ENCODE measurements at places on chromosomes 7 and 10.

GRCh38 chr10:101536800-101537199, 51.3 kb downstream of the POLL start:
- no peak for DNase-seq

DNA sequence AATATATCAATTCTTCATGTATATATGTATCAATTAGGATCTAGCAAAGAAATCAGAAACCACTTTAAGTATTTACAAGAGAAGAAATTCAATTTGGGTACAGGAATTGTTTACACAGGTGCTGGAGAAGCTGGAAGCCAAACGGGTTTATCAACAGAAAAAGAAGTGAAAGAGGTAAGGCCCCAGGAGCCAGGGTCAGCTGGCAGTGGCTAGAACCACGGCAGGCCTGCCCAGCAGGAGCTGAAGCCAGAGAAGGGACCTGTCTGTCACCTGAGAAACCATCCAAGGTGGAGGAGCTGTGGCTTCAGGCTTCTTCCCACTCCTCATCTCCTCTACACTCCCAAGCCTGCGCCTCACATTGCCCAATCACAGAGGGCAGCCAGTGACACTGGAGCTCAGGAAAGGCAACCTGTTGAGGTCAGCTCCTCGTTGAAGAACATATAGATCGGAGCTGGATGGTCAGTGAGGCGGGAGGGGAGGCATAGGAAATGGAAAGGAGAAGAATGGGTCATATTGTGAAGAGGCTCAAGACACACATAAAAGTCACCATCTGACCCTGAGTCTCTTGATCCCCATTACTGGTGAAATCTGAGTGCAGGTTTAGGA, 182.6 kb downstream of the REEP3 start:
- DNase-seq: no peak

GRCh38 chr10:29119374-29119773, 169.5 kb upstream of the LYZL1 start:
- no peak for DNase-seq

- DNase-seq: no peak
These were observed 125.9 kb upstream of the PPIF start for GRCh38 chr10:79221110-79222051.

DNA sequence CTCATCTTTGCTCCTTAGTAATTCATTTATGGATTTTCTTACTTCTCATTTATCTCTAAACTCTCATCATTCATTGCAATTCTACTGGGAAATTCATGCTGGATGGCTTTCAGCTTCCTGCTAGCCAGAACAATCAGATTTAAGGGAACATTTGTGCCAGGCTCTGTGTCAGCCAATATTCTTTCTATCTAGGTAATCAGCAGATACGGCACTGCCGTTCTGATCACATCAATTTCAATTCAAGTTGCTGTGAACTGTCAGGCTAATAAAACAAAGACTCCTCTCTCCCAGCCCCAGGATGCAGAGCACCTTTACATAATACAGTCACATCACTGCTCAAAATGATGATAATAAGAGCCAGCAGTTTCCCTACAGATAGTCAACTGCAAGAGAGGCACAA, 468.3 kb downstream of the SORCS1 start:
- DNase-seq: no peak

- no peak for DNase-seq
These were observed 182.9 kb downstream of the ANK3 start for GRCh38 chr10:60206735-60207134.

GRCh38 chr10:13792006-13792405, 205.2 kb downstream of the PRPF18 start:
- no peak for DNase-seq

DNA sequence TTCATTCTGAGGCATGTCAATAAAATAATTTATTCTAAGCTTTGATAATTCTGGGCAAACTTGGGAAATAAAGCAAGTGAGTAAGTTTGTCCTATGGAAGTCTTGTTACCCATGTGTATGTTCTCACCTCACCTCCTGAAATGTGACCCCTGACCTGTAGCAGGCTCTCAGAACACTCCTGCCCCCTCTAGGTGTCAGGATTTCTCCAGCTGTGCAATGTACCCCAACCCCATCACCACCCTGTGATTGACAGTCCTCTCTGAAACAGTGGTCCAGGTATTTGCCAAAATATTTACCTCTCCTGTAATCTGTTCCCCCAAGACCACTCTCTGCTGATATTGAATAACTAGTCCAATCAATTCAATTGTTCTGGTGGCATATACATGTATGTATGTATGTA, 122.6 kb upstream of the PTER start:
- DNase-seq: no peak

Data from activated effector memory CD4-positive, alpha-beta T cell treated with anti-CD3 and anti-CD28 coated beads, Interleukin-2, amount 50 U/mL, for 16 hours (primary cell).